EL (cell line): ENCODE measurements at places on chromosomes 2 and 18.

- no peak for DNase-seq
Observed at GRCh38 chr2:136012315-136012714, 26.9 kb upstream of the DARS1 start.

GRCh38 chr2:106293271-106293783 is 99.2 kb upstream of the UXS1 start:
- no peak for DNase-seq

DNA sequence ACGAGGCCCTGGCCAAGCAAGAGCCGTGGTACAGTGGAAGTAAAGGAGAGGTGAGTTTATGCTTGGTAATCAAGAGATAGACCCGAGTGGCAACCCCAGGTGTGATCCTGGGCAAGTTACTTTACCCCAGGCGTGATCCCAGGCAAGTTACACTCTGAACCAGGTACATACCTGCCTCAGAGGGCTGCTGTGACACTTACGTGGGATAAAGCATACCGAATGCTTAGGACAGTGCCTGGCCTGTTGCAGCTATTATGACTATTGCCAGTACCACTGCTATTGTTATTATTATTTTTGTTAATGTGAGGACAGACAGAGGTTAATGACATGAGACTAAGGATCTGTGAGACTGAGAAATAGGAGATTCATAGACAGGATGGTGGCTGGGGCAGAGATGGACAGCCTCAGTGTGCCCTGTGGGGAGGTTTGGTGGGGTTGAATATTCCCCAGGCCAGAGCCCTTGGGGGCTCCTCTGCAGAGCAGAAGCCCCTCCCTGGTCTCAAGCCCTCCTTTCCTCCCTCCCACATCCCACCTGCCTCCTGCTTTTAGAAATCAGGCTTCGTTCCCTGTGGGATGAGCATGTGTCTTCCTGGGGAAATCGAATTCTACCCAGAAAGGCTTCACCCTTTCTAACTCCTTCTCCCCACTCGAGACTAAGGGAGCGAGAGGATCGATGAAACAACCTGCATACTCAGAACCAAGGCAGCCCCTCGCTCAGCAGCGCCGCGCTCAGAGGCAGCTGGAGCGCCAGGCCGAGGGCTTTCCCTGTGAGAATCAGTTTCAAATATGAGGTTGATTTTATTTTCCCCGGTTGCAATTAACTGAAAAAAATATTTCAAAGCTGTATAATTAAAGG is 62.0 kb upstream of the SIX3 start:
- no peak for DNase-seq

DNA sequence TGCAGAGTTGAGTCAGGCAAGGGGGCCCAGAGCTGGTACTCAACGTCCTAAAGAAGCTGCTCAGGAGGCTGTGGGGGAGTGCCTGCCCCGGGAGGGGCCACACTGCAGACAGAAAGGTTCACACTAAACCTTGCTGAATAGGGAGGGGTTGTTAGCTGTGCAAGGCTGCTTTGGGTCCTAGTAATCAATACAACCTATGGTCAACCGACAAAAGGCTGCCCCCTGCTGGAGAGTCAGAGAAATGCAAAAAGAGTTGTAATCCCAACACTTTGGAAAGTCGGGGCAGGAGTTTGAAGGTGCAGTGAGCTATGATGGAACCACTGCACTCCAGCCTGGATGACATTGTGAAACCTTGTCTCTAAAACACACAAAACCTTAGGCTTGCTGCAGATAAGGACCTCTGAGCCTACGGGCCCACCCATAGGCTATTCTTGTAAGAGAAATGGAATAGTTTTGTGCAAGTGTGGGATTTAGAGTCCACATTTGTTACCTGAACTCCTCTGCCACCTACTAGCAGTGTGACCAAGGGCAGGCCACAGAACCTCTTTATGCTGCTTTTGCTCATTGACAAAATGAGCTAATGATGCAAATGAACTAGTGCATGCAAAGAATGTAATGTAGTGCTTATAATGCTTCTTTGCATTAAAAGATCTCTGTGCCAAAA is 81.5 kb downstream of the PRPF40A start:
- peak; percentile 54 for DNase-seq
